ENCODE measurements at places on chromosomes 16 and 17.

- DNase-seq: no peak
These were observed 1.3 kb downstream of the MSLN start for GRCh38 chr16:761625-762513.

- no peak for DNase-seq
These were observed 498.3 kb upstream of the EEF2KMT start for GRCh38 chr16:5595849-5596248.

GRCh38 chr17:57486882-57487301 is 230.6 kb downstream of the MSI2 start:
- no peak for DNase-seq

- no peak for DNase-seq
These were observed 99.7 kb upstream of the CDH13 start for GRCh38 chr16:82527101-82527500.

DNA sequence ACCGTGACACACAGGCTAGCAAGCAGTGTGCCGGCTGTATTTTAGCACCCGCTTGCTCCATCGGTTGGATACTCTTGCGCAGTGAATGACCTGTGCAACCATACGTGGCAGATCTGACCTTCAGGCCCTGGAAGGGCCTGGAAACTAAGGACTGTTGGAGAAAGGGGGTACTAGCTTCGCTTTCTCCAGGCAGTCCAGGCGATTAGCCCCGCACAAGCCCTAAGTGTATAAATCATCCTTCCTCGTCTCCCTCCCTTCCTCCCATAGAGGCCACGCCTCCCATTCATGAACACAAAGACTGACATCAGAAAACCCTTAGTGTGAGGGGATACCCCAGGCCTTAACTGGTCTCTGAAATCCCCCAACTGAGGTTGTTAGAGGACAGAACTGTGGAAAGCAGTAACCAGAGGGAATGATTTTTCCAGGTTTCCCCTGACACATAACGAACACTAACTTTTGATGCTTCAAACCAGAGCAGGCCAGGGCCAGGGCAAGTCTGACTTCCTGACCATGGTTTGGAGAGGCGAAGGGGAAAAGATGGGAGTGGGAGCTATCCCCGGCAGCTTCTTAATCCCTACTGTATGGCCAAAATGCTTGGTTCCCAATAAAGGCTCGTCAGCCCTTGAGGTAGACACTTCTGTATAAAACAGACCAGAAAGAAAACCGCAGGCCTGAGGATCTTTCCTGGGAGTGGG is 1.4 kb upstream of the DYNLL2 start:
- DNase-seq: no peak

GRCh38 chr17:40113907-40114245 is 7.9 kb upstream of the MSL1 start:
- DNase-seq: no peak

GRCh38 chr17:40218006-40218739 is 931 bp upstream of the WIPF2 start:
- DNase-seq: no peak

- no peak for DNase-seq
These were observed 198.6 kb downstream of the AXIN2 start for GRCh38 chr17:65362826-65363225.

- DNase-seq: no peak
These were observed 12.7 kb upstream of the KLHDC4 start for GRCh38 chr16:87778476-87778829.

DNA sequence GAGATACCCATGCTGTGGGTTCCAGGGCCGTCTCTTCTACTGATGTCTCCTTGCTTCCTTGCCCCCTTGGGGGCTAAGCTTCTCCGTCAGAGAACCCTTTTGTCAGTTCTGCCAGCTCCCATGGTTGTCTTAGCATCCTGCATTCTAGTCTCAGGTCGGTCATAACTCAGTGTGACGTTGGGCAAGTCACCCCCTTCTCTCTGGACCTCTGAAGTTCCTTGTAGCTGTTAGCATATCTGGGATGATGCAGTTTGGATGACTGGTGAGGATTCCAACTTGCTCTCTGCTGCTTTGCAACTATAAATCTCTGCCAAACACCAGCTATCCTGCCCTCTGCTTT is 8.9 kb upstream of the MYL4 start:
- no peak for DNase-seq

GRCh38 chr17:80108036-80108971 is 6.9 kb downstream of the GAA start:
- DNase-seq: no peak

DNA sequence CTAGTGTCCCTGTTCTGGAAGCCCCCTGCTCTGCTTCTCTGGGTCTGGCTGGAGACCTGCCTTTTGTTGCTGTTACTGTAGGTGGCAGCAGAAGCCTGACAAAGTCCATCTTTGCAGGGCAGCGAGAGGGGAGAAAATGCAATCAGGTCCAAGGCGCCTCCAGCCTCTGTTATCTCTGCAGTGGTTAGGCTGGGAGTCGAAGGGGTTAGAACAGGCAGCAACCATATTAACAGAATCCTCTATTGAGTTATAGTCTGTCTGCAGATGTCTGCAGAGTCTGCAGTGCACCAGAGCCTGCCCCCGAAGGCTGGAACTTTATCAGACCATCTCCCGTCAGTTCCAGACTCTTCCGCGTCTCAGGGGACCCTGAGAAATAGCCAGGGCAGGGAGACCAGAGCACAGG is 404.9 kb upstream of the EEF2KMT start:
- DNase-seq: no peak

DNA sequence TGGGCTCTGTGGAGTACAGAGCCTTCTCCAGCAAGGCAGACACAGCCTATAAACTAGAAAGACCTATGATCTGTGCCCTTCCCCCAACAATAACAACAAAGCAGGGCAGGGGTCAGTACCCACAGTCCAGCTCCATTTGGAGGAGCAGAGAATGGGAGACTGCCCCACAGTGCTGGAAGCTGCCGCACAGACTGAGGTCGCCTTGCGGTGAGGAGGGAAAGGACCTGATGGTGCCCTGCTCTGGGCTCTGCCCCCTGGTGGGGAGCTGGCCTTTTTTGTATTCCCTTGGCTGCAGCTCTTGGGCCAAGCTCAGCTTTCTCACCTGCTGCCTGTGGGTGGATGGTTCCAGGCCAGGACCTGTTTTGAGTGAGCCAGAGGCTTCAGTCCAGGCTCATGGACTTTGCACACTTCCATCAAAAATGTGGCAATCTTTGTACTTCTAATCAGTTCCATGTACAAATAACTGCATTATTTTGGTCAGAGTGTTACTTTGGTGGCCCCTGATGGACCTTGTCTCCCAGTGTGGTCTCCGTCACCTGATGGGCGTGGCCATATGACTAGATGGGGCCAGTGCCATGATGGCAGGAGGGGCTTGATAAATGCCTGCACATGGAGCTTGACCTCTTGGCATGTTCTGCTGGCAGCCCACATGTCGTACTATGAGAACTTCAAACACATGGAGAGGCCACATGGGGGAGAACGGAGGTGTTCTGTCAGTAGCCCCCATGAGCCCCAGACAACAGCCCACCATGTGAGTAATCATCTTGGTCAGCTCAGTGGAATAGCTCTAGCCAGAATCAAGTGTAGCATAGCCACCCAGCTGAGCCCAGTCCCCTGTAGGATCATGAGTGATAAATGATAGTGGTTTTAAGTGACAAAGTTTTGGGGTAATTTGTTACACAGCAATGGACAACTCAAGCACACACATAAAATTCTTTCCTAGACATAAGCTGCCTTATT is 24.2 kb downstream of the B9D1 start:
- no peak for DNase-seq

DNA sequence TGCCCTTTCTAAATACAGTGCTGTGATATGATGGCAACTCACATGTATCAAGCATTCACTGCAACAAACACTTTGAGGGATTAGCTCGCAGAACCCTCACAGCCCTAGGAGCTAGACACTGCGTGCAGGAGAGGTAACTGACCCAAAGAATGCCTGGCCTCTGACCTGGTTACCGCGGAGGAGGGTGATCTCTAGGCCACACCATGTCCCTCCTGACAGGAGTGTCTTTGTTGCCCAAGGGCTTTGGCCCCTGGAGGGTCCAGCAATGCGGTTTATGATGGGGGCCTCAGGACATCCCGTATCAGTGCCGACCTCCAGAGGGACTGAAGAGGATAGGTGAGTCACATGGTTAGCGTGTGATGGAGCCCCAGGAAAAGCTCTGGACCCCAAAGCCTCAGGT is 130.6 kb downstream of the MGAT5B start:
- no peak for DNase-seq

DNA sequence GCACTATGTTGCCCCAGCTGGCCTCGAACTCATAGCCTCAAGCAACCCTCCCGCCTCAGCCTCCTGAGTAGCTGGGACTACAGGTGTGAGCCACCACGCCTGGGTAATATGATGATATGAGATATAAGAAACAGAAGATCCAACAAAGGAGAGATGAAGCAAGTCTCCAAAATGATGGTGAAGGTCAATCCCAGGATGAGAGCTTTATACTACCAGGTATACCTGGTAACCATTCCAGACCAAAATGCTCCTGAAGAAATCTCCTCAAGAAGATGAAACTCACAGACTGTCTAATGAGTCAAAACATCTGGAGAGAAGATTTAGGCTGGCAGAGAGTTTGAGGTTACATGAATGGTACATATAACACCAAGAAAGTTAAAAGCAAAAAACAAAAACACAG is 24.5 kb downstream of the INTS2 start:
- DNase-seq: no peak

GRCh38 chr16:20673882-20674683 is 23.4 kb downstream of the ACSM1 start:
- DNase-seq: no peak

- no peak for DNase-seq
These were observed 24.5 kb downstream of the TRPV2 start for GRCh38 chr17:16439811-16440351.

- peak; percentile 1 for DNase-seq
These were observed 1.6 kb downstream of the MYO1C start for GRCh38 chr17:1490643-1491442.

All from NCI-H774 (cell line).